KG1 (cell line): ENCODE measurements at places on chromosomes 12 and 14.

DNA sequence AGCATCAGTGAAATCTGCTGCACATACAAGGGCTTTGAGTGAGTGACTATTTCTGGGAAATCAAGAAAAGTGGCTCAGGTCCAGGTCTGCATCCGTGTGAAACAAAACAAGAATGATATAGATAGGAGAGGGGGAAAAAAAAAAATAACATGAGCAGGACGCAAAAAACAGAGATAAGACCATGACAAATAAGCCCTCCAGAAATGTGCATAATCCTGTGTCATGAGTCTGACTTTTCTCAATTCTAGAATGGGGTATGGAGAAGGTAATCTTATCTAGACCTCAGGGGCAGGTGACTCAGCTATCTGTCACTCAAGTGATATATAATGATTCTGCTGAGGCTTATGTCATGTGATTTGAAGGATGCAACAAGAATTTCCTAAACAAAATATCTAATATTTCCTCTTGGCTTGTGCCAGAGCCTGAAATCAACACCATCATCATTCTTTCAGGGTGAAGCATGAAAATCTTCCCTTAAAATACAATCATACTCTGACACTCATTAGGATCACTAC lies 250.0 kb downstream of the PHLDA1 start:
- no peak for DNase-seq

GRCh38 chr14:53956427-53957201 lies at the start of gene BMP4:
Gene BMP4, minus strand, starts transcription at chr14:53956825. Its CDS starts 4,603 bp downstream, at chr14:53952222.
- DNase-seq: no peak

DNA sequence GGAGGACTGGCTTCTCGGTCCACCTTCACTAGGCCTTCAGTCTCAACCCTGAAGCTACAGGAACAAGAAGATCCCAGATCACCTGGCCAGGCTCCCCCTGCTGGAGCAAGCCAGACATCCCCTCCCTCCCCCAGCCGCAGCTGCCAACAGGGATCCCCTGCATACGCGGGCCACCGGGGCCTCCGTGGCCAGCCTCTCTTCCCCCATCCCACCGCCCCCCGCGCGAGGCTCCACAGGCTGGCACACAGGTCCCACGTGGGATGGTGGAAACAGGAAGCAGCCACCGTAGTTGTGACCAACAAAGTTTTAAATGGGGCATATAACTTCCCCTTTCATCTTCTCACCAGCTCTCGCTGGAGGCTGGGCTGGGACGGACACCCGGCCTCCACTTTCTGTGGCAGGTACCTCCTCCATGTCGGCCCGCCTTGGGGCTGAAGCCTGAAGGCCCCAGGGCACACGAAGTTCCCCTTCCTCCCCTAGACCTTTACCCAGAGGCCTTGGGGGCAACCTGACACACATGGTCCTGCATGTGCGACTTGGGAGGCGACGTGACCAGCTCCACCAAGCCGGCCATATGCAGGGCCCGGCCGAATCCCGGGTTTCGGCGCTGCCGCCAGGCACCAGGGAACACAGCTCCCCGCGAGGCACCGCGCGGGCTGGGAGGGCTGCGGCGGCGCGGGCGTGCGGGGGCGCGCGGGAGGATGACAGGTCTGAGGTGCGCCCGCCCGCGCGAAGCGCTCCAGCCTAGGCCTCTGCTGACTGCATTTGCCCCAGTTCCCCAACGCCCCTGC lies 44.4 kb upstream of the PNMA1 start:
- peak; percentile 69 for DNase-seq

GRCh38 chr12:24852420-24852819 lies 96.5 kb downstream of the BCAT1 start:
- DNase-seq: no peak

DNA sequence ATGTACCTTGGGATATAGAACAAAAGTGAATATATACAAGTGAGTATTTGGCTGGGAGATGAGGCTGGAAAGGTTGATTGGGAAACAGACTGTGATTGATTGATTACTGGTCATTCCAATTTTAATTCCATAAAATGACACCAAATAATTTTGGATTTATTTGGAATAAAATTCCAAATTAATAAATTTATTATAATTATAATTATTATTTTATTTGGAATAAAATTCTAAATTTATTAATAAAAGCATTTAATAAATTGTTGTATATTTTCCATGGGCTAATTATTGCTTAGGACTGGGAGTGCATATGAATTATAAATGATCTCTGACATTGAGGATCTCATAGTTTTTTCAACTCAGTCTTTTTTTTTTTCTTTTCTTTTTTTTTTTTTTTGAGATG lies 51.7 kb downstream of the KANSL2 start:
- DNase-seq: no peak

DNA sequence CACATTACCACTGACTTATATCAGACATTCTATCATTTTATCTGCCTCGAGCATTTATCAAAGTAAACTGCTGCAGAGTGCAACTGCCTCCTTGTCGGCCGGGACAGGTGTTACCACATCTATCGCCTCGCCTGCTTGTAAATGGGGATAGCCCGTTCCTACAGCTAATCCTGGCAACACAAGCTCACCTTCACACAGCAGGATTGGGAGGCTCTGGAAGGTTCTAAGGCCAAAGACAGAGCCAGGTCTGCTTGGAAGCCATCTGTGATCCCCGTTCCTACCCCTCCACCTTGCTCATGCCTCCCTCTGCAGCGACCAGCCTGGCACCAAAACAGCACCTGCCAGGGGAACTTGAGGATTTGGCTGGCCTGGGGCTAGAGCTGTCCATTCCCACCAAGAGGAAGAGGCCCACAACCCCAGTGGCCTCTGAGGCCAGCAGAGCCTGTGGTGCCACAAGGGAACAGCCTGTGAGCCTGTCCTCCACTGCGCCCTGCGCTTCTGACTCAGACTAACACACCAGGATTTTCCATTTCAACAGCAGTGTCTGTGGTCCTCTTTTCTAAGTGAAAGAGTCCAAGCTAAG lies 114.8 kb upstream of the DIO3 start:
- no peak for DNase-seq

DNA sequence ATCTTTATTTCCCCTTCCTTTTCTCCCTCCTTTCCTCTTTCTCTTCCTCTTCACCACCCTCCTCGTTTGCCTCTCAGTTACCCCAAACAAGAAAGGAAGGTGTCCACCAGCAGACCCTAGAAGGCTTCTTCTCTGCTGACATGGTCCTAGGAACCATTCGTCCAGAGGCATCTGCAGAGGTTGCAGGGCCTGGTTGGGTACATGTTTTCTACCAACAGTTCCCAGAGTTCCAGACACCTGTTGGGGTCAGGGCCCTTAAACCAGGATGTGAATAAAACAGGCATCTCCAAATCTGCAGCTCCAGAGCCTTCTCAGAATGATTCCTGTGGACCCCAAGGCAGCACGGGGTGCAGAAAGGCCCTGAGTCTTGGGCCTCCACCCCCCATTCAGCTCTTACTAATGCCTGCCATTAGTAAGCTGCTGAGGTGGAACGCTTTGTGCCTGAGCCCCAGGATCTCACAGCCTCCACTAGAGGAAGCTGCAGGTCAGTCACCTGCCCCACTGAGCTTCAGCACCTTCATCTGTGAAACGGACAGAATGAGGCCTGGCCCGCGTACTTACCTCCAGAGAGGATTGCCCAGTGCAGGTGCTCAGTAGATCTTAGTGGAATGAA lies 130.4 kb downstream of the DICER1 start:
- no peak for DNase-seq

- no peak for DNase-seq
Measured at GRCh38 chr12:90151491-90152015, 442.9 kb upstream of the ATP2B1 start.

- DNase-seq: no peak
Measured at GRCh38 chr12:116933091-116933490, 22.3 kb downstream of the FBXW8 start.

DNA sequence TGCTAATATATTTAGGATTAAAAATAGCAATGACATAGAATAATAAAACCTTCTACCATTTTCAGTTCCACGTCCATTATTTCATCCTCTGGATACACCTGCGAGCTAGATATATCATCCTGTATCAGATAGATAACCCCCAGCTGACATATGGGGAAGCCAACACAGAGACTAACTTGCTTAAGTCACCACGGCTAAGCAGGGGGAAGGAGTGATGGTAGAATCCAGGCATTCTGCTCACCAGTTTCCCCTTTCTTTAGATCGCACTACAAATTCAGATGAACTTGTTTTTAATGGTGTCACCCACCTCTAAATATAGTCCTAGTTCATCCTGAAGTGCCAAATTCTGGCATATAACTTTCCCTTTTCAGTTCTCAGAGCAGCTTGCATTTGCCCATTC lies 110.1 kb downstream of the TXNDC16 start:
- DNase-seq: no peak

GRCh38 chr12:41264281-41264680 lies 76.2 kb downstream of the PDZRN4 start:
- DNase-seq: no peak

DNA sequence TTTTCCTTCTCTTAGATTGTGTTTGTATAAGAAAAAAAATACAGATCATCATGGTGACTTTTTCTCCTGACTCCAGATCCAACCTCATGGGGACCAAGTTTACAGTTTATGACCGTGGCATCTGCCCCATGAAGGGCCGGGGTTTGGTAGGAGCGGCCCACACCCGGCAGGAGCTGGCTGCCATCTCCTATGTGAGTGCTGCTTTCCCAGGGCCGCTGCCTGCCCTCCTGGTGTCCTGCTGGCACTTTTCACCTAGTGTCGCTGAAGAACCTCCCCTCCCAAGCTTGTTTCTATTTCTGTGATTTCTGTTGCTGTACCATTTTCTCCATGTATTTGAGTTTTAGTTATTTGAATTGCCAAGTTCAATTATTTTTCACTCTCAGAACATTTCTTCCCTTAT lies 24.8 kb upstream of the TEAD4 start:
- DNase-seq: no peak

- no peak for DNase-seq
Measured at GRCh38 chr12:40561395-40561966, 130.8 kb upstream of the CNTN1 start.

DNA sequence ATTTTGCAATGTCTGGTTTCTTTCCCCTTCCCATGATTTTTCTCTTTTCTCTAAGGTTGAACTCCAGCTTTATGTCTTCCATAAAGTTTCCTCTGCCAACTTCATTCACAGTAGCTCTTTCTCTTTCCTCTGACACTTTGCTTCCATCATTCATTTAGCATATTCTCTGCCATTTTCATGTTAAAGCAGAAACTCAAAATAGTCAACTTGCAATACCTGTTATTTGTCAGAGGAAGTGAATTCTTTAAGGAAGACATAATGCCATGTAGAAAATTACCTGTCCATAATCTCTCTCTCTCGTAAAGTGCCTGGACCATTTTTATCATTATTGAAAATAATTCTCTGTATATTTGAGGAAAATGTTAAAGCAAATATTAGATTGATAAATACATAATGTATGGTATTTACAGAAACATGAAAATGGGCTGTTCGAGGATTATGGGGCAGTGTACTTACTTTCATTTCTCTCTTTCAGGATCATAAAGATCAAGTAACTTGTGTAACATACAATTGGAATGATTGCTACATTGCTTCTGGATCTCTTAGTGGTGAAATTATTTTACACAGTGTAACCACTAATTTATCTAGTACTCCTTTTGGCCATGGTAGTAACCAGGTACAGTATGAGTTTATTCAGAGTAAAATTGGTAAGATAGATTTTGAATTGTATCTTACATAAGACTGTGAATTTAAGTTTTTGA lies 12.6 kb downstream of the NEDD1 start:
- DNase-seq: no peak
